Left forelimb (tissue), 1 donor: ENCODE measurements at places on chromosomes 11 and 22.
A peak's percentile ranks its signal among the peaks of the same experiment; 100 is the strongest.

DNA sequence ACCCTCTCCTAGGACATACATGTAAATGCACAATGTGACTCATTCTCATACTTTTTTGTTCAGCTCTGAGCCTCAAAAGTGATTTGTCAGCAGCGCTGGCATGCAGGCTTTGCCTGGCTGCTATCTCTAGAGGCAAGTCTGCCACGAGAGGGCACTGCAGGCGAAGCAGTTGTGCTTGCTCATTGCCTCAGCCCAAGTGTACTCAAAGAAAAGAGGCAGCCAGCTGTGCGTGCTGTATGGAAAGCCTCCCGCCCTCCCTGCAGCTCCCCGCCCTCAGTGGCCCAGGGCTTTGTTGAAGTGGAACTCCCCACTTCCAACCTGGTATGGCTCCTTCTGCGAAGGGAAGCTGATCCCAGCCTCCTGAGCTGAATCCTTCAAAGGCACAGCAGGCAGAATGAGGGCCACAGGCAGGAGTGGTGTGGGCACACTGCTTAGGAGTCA, 16.3 kb downstream of the SDHAF2 start:
- peak; percentile 84 for DNase-seq

DNA sequence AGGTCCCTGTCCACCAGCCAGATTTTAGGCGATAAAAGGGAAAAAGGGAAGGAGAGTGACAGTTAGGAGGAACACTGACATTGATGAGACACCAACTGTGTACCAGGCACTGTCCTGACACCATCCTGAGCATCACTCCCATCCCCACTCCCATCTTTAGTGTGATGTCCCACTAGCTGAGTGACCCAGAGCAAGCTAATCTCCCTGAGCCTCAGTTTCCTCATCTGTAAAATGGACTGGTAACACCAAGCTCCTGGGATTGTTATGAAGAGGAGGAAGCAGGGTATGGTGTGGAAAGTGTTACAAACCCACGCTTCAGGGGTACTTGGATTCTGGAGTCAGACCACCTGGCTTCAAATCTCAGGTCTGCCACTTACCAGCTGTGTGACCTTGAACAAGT, 8.5 kb upstream of the P2RY6 start:
- DNase-seq = peak; percentile 36

- no peak for DNase-seq
These were observed 16.1 kb downstream of the IGF2 start for GRCh38 chr11:2122907-2123627.

DNA sequence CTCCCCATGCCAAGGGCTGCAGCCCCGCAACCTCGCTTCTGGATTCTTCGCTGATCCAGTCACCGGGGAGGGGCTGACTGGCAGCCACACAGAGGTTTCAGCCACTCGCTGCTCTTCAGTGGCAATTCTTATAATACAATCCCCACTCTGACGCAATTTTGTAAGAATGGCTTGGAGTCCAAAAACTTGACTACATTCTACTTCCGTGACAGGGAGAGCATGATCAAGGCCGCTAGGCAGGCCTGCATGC, 14.9 kb downstream of the PPM1F start:
- DNase-seq = no peak

- no peak for DNase-seq
These were observed 14.0 kb downstream of the RGL4 start for GRCh38 chr22:23704829-23705228.

DNA sequence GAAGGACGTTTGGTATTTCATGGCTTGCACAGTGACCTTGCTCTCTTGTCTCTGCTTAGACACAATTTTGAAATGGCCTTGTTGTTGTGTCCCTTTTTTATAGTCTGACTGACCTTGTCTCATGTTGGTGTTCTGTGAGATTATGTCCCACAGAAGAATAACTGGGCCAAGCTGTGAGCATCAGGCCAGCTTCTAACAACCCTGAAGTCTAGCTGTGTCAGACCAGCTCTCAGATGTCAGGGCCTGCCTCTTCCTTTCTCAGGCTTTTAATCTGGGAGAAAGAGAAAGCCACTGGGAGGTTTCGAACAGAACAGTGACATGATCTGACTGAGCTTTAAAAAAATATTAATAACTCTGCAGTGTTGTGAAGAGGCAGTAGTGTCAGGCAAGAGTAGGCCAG, 2.0 kb upstream of the UEVLD start:
- no peak for DNase-seq

- DNase-seq = no peak
These were observed 628 bp upstream of the CRYBB1 start for GRCh38 chr22:26618455-26618854.

DNA sequence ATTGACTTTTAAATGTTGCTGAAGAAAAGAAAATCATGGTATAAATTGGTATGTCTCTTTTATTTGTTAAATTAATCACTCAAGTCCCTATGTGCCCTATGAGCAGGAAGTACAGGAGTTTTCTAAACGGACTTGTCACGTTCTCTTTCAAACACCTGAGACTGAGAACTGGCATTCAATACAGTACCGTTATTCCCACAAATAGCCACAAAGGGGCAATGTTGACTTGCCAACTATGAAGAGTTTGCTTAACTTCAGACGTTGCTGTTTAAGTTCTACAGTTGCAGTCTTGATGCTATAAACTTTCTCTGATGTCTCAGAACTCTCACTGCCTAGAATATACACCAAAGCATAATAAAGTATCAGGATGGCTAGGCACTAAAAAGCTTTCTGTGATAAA, 7.6 kb downstream of the OR56A1 start:
- DNase-seq = no peak

GRCh38 chr11:30991376-30991775, 378.2 kb downstream of the DCDC1 start:
- DNase-seq = no peak

DNA sequence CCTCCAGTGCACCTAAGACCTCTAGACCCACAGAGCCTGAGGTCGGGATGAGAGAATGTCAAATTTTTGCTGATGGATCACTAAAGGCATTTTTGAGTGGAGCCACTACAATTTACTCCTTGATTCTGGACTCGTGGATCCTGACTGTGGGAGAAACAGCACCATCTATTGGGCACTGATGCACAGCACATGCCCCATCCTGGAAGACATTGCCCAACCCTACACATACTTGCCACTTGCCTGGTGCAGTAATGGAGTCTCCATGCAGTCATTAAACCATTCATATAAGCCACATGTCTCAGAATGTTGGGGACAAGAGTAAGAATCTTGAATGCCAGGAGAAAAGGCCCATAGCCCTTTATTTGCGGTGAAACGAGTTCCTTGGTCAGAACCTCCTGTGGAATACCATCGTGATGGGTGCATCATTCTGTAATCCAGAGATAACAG, 103.9 kb downstream of the GGTLC2 start:
- no peak for DNase-seq

- no peak for DNase-seq
These were observed 332.4 kb downstream of the TBC1D22A start for GRCh38 chr22:47094861-47095330.

DNA sequence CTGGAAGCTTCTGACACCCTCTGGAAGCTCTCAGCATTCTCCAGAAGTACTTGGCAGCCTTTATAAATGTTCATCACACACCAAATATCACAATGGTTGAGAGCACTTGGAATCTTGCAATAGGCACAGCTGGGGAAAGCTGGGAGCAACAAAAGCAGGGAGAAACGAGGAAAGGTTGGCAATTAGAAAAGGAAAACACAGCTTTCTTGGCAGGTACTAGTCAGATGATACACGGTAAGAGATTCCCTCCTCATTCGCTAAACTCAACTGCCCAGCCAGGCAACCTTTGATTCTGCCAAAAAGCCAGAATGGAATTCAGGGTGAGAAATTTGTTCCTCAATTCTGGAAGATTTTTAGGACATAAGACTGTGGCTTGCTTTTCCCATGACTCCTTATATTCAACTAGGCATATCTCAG, 576.9 kb upstream of the ANO5 start:
- no peak for DNase-seq

- DNase-seq = no peak
These were observed 65.0 kb upstream of the SYT9 start for GRCh38 chr11:7186676-7187075.

DNA sequence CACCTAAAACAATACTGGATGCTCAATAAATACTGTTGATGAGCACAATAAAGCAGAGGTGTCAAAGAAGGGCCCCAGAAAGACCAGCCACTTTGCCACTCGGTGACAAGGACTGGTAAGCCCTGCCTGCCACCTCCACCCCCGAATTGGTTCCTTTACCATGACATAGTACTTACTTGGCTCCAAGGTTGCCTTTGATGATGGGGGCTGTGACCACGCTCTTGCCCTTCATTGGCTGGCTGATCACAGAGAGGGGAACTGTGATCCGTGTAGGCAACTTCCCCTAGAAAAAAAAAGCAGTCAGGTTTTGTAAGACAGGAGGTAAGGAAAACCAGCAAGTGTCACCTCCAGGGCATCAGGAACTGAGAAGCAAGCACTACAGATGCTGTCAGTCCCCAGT, 29.7 kb downstream of the NFRKB start:
- no peak for DNase-seq

GRCh38 chr11:93741094-93741881, at the start of the genes C11orf54 and TAF1D:
Gene C11orf54, plus strand, starts transcription at chr11:93741672. Its CDS starts 5,722 bp downstream, at chr11:93747394.
Gene TAF1D, minus strand, starts transcription at chr11:93741495. Its CDS starts 2,191 bp downstream, at chr11:93739304.
- peak; percentile 97 for DNase-seq

GRCh38 chr22:22870577-22871404, 16.8 kb upstream of the IGLL5 start:
- no peak for DNase-seq

DNA sequence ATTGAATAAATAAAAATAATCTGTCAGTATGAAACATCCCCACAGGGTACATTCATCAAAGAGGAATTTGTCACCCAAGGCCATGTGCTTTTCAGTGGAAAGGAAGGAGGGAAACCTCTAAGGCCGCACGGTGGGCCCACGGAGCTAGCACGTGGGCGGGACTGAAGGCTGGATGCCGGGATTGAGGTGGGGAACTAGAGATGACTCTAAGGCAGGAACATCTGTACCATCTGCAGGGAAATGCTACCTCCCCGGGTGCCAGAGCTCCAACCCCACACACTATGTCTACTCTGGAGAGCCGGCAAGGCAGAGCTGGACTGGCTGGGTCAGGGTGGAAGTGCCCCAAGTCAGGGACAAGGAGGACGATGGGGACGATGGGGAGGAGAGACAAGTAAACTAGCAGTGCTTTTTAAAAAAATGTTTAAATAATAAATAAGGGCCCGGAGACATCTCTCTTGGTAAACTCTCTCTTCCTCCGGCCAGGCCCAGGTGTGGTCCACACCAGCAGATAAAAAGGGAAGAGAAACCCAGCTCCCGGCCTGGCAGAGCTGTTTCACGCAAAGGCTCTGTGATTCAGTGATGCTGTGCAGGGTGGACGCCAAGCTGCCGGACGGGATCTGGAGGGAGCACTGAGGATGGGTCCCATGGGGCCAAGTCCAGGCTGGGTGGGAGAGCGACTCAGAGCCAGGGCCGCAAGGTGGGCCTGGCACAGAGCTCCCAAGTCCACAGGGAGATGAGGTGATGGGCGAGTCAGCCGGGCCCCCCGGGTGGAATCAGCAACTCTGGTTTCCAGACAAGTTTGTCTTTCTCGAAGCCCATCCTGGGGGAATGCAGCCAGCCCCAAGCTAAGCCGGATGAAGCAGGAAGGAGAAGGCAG, 5.8 kb downstream of the LIF start:
- no peak for DNase-seq

- no peak for DNase-seq
These were observed 9.0 kb upstream of the KCTD14 start for GRCh38 chr11:78032090-78032489.

- DNase-seq = no peak
These were observed 272 bp downstream of the DIXDC1 start for GRCh38 chr11:111937461-111937769.

DNA sequence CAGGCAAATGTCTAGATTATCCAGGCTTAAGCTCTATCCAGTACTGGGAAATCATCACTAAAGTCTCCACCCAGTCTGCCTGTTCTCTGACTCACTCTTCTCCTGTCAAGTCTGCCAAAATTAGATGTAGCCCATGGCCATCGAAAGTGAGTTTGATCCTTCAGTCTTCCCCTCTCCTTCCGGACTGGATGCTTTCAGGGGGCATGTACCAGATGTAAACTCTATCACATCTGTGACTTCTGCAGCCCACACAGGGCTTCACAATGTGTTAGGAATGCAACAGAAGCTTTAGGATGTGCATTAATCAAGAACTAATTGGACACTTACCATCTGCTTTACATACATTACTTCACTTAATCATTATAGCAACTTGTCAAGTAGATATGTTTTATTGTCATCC, 12.3 kb downstream of the ME3 start:
- DNase-seq = no peak

DNA sequence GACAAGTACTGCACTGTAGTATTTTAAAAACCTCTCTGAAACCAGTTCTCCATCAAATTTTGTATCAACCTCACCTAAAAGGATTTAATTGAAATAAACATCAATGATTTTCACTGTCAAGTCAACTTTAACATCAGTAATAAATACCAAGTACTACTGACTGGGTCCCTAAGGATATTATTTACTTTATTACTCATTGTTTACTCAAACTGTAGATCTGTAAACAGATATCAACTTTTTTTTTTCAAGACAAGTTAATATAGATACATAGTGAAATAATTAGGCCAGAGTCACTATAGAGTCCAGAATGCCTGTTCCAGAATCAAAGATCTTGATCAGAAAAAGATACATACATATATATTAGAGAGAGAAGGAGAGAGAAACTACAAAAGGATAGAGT, 1.6 kb downstream of the RNF141 start:
- DNase-seq = no peak

- no peak for DNase-seq
These were observed 25.0 kb upstream of the SERPIND1 start for GRCh38 chr22:20748731-20749428.

DNA sequence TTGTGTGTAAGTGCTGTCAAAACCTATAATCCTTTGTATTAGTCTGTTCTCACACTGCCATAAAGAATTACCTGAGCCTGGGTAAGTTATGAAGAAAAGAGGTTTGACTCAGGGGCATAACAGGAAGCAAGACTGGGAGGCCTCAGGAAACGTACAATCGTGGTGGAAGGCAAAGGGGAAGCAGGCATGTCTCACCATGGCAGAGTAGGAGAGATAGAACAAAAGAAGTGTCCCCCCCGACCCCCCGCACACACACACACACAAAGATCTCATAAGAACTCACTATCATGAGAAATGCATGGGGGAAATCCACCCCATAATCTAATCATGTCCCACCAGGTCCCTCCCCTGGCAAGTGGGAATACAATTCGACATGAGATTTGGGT, 2.3 kb upstream of the USP28 start:
- no peak for DNase-seq

- no peak for DNase-seq
These were observed 45.0 kb downstream of the SMCO4 start for GRCh38 chr11:93498161-93498560.

DNA sequence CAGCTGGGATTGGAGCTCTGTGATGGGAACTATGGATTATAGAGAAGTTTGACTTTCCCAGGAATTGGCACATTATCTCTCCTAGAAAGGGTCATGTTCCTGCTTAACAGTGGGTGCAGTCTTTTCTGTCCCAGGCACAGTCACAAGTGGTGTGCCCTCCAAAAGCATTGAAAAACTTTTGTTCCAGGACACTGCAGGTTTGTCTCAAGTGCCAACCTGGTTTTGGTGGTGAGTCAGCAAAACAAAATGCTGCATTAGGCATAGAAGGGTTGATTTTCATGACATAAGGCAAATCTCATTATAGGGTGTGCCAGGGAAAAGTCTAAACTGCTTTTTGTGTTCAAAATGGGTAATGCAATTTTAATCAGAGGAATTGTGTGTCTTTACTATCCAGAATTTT, 4.9 kb downstream of the HTATIP2 start:
- DNase-seq = no peak

GRCh38 chr11:69429716-69430491, 51.6 kb upstream of the LINC01488 start:
- DNase-seq = no peak
